Naive thymus-derived CD8-positive, alpha-beta T cell (primary cell): ENCODE measurements at places on chromosomes 2 and 18. TPM values are rescaled to one million over a fixed set of nuclear protein-coding genes. Genes with fewer than 3 reads are reported as not detected.

UGT1A10 gene
- polyA plus RNA-seq: not detected

OSR1 gene
- polyA plus RNA-seq: not detected

HOXD10 gene
- polyA plus RNA-seq: not detected

SATB2 gene
- polyA plus RNA-seq: not detected

TMEM17 gene
- polyA plus RNA-seq: not detected

NOSTRIN gene
- polyA plus RNA-seq: not detected

FAM237A gene
- polyA plus RNA-seq: not detected

COLEC12 gene
- polyA plus RNA-seq: not detected

RND3 gene
- not detected for polyA plus RNA-seq

FBXO15 gene
- 3.1 TPM for polyA plus RNA-seq

SERPINB10 gene
- polyA plus RNA-seq: not detected

VPS4B gene
- polyA plus RNA-seq: 41.0 TPM

DYNAP gene
- polyA plus RNA-seq: not detected

TRABD2A gene
- 70.1 TPM for polyA plus RNA-seq

DSG1 gene
- not detected for polyA plus RNA-seq

SGPP2 gene
- polyA plus RNA-seq: not detected

AMER3 gene
- polyA plus RNA-seq: not detected

RFX8 gene
- polyA plus RNA-seq: not detected

DLX1 gene
- polyA plus RNA-seq: not detected

IRS1 gene
- polyA plus RNA-seq: 0.84 TPM

NEB gene
- polyA plus RNA-seq: 0.48 TPM

RGPD8 gene
- polyA plus RNA-seq: 3.6 TPM

ABCG5 gene
- polyA plus RNA-seq: not detected

COL5A2 gene
- polyA plus RNA-seq: 0.39 TPM

UBE2F gene
- 67.3 TPM for polyA plus RNA-seq

PSD4 gene
- polyA plus RNA-seq: 44.1 TPM

AGPS gene
- polyA plus RNA-seq: 13.0 TPM

C2orf92 gene
- 1.5 TPM for polyA plus RNA-seq

SS18 gene
- polyA plus RNA-seq: 28.3 TPM

ICOS gene
- polyA plus RNA-seq: 14.0 TPM

CFAP65 gene
- polyA plus RNA-seq: 0.23 TPM

IGFBP2 gene
- 0.15 TPM for polyA plus RNA-seq

LANCL1 gene
- polyA plus RNA-seq: 28.6 TPM

REG1B gene
- polyA plus RNA-seq: not detected

NT5C1B gene
- 0.60 TPM for polyA plus RNA-seq

CNNM4 gene
- 2.2 TPM for polyA plus RNA-seq

C2orf78 gene
- not detected for polyA plus RNA-seq

C2orf66 gene
- polyA plus RNA-seq: not detected

DSG4 gene
- not detected for polyA plus RNA-seq

VWA3B gene
- polyA plus RNA-seq: not detected

TTL gene
- polyA plus RNA-seq: 3.3 TPM
